ENCODE measurements at places on chromosomes 13 and 19. TPM values are rescaled to one million over a fixed set of nuclear protein-coding genes. Genes with fewer than 3 reads are reported as not detected.

DNA sequence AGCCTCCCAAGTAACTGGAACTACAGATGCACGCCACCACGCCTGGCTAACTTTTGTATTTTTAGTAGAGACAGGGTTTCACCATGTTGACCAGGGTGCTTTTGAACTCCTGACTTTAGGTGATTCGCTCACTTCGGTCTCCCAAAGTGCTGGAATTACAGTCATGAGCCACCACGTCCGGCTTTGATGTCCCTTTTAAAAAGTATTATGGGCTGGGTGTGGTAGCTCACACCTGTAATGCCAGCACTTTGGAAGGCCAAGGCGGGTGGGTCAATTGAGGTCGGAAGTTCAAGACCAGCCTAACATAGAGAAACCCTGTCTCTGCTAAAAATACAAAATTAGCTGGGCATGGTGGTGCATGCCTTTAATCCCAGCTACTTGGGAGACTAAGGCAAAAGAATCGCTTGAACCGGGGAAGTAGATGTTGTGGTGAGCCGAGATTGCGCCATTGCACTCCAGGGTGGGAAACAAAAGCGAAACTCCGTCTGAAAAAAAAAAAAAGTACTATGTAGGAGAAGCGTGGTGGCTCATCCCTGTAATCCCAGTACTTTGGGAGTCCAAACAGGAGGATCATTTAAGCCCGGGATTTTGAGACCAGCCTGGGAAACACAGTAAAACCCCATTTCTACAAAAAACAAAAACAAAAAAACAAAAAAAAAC lies 22.8 kb upstream of the ERVV-1 start:
- H3K36me3 ChIP-seq, result no peaks in the 10 kb centered on the region
- H3K4me1 ChIP-seq, result no peaks in the 10 kb centered on the region
- H3K27me3 ChIP-seq, result no peaks in the 10 kb centered on the region
- no peak overlapping the region for H3K27ac ChIP-seq
- no peak overlapping the region for H3K4me3 ChIP-seq

GRCh38 chr13:74256969-74257368 lies 122.8 kb upstream of the KLF12 start:
- no peaks in the 10 kb centered on the region for H3K36me3 ChIP-seq
- H3K27ac ChIP-seq, result no peak overlapping the region
- no peaks in the 10 kb centered on the region for H3K4me1 ChIP-seq

DNA sequence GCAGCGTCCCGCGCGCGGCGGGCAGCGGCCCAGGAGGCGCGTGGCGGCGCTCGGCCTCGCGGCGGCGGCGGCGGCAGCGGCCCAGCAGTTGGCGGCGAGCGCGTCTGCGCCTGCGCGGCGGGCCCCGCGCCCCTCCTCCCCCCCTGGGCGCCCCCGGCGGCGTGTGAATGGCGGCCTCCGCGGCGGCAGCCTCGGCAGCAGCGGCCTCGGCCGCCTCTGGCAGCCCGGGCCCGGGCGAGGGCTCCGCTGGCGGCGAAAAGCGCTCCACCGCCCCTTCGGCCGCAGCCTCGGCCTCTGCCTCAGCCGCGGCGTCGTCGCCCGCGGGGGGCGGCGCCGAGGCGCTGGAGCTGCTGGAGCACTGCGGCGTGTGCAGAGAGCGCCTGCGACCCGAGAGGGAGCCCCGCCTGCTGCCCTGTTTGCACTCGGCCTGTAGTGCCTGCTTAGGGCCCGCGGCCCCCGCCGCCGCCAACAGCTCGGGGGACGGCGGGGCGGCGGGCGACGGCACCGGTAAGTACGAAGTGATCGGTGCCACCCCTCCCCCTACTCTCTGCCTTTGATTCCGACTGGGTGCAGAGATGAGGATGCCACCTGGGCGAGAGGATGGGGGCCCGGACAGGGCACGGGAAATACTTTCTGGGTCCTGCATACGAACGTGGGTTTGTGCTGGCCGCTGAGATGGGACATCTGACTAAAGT lies 874 bp downstream of the TRIM28 start:
- H3K4me3 ChIP-seq, result peak overlapping the region; percentile 92
- H3K27me3 ChIP-seq, result no peaks in the 10 kb centered on the region
- peaks cover 32% of the 10 kb centered on the region for H3K36me3 ChIP-seq
- peaks cover 8% of the 10 kb centered on the region for H3K4me1 ChIP-seq
- DNase-seq, result no peak

DNA sequence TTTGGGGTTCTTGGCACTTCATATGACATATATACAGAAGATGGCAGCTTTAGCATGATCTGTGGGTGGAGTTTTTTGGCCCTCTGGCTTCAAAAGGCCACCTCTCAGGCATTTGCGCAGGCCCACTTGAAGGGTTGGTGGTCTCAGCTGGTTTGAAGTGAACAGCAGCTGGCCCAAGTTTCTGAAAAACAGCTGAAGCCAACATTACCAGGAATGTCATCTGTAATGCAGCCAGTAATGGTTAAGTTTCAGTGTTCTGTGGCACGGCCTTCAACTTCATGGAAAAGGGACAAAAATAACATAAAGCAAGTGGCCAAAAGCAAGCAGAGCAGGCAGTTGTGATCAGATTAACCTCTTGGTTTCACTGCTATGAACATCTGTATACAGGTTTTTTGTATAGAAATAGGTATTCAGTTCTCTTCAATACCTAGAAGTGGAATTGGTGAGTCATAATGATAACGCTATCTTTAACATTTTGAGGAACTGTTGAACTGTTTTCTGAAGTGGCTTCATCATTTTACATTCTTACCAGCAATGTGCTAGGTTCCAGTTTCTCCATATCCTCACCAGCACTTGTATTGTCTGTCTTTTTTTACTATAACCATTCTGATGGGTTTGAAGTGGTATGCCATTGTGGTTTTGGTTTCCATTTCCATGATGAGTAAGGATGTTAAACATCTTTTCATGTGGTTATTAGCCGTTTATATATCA lies 245.4 kb downstream of the SHISA2 start:
- no peaks in the 10 kb centered on the region for H3K4me1 ChIP-seq
- peak; percentile 25 for DNase-seq
- H3K4me3 ChIP-seq, result no peak overlapping the region
- no peaks in the 10 kb centered on the region for H3K27me3 ChIP-seq

DNA sequence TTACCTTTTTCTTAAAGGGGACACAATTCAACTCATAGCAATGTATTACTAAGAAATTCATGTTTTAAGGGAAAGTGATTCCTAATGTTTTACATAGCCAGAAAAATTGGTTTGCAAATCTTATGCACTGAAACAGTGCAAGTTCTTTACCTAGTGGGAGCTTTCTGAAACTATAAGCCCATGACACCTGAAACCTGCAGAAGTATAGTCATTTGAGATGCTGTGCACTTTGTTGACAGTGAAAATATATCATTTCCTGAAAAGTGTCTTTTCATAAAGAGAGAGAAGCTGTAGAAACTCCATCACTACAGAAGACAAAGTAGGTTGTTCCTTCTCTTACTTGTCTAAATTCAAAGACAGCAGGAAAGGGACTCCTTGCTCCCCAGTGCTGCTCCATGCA lies 517.1 kb downstream of the LMO7 start:
- H3K36me3 ChIP-seq, result no peaks in the 10 kb centered on the region
- H3K4me3 ChIP-seq, result no peak overlapping the region

GRCh38 chr13:32383836-32384618 lies 43.9 kb downstream of the N4BP2L1 start:
- DNase-seq, result no peak
- no peaks in the 10 kb centered on the region for H3K4me1 ChIP-seq
- no peaks in the 10 kb centered on the region for H3K27me3 ChIP-seq
- H3K4me3 ChIP-seq, result no peak overlapping the region

DNA sequence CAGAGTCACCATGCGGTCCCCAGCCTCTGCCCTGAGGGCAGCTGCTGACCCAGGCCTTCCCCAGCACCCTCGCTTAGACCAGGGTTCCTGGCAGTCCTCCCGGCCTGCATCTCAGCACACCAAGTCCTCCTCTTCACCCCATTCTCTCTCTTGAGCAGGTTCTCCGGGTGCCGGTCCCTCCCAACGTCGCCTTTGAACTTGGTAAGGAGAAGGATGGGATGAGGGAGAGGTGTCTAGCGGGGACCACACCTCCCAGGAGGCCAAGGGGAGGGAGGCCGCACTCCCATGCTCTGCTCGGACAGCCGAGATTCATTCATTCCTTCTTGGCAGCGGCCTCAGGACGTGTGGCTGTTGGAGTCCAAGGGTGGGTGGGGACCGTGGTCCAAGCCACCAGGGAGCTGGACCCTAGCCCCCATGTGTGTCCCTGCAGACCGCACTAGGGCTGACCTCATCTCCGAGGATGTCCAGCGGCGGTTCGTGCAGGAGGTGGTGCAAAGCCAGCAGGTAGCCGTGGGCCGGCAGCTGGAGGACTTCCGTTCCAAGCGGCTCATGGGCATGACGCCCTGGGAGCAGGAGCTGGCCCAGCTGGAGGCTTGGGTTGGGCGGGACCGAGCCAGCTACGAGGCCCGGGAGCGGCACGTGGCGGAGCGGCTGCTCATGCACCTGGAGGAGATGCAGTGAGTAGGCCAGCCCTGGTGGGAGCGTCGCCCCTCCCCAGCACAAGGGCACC lies 9.4 kb downstream of the ARHGEF1 start:
- no peak overlapping the region for H3K27ac ChIP-seq
- no peaks in the 10 kb centered on the region for H3K27me3 ChIP-seq
- H3K4me3 ChIP-seq, result no peak overlapping the region
- no peak for DNase-seq
- H3K36me3 ChIP-seq, result peaks cover 30% of the 10 kb centered on the region
- peaks cover 9% of the 10 kb centered on the region for H3K4me1 ChIP-seq

DNA sequence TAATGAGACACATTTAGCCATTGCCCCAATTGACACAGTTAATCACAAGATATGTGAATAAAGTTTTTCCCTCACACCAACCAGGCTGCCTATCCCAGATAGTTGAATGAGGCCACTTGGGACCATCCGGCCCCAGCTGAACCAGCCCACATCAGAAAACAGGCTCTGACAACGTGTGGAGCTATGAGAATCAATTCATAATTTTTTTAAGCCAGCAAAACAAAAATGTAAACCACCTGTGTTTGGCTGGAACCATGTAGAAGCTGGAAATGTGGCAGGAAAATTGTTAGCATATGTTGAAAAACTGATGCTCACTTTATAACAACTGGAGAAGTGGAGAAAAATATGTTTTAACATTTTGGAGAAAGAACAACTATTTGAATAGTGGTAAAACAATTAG lies 1161.3 kb downstream of the SLITRK1 start:
- H3K4me1 ChIP-seq, result no peaks in the 10 kb centered on the region
- H3K36me3 ChIP-seq, result no peaks in the 10 kb centered on the region
- H3K27ac ChIP-seq, result no peak overlapping the region
- DNase-seq, result no peak
- no peaks in the 10 kb centered on the region for H3K27me3 ChIP-seq

DNA sequence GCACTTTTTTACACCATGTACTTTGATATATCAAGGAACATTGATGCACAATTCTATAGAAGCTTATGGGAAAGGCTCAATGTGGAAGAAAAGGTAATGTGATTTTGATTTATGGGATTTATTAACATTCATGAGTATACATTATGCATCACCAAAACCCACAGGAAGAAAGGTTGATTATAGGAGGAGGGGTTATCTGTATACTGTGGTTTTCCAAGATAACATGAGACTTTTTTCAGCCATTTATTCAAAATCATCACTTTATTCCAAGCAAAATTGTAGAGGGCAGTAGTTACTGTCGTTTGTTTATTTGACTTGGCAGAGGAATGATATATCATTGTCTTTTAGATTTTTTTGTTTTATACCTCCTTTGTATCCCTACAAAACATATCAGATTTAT lies 54.9 kb downstream of the WDFY2 start:
- no peak for DNase-seq
- peaks cover 11% of the 10 kb centered on the region for H3K4me1 ChIP-seq
- H3K27me3 ChIP-seq, result no peaks in the 10 kb centered on the region
- no peak overlapping the region for H3K27ac ChIP-seq

DNA sequence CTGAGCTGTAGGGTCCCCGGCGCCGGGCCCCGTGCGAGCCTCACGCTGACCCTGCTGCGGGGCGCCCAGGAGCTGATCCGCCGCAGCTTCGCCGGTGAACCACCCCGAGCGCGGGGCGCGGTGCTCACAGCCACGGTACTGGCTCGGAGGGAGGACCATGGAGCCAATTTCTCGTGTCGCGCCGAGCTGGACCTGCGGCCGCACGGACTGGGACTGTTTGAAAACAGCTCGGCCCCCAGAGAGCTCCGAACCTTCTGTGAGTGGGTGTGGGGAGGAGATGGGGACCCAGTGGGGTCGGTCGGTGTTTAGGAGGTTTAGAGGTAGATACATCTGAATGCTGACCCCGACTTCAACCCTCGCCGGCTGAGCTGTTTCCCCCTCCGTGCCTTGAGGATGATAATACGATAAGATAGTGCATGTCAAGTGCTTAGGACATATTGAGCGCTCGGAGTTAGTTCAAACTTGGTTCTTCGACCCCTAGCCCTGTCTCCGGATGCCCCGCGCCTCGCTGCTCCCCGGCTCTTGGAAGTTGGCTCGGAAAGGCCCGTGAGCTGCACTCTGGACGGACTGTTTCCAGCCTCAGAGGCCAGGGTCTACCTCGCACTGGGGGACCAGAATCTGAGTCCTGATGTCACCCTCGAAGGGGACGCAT lies 1.9 kb downstream of the ICAM5 start:
- peak overlapping the region; percentile 77 for H3K4me3 ChIP-seq
- no peak overlapping the region for H3K27ac ChIP-seq
- no peaks in the 10 kb centered on the region for H3K36me3 ChIP-seq
- H3K27me3 ChIP-seq, result peaks cover 16% of the 10 kb centered on the region
- DNase-seq, result no peak
- H3K4me1 ChIP-seq, result peaks cover 57% of the 10 kb centered on the region

GRCh38 chr19:40519352-40520322 lies 52.8 kb downstream of the SPTBN4 start:
- H3K36me3 ChIP-seq, result no peaks in the 10 kb centered on the region
- DNase-seq, result no peak
- no peak overlapping the region for H3K27ac ChIP-seq
- no peaks in the 10 kb centered on the region for H3K4me1 ChIP-seq

DNA sequence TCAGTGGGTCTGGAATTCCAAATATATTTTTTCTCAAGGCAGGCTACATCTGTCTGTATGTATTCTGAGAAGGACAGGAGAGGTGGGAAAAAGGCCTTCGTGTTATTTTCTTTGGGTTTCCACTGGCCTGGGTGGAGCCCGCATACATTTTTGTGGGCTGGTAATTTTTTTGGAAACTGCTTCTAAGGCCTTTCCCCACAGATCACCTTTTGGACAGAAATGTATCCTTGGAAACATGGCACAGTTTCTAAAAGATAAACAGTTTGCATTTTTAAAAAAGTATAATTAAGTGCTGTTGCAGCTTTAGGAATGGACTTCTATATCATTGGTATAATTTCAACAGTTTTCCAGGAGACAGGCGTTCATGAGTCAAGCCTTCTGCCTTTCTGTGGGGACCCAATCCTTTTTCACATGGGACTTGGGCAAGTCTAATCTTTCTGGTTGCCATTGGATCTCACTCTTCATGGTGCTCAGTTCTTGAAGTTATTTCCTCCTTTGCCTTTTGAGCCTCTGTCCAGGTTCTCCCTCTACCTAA lies 8.9 kb downstream of the RFX2 start:
- no peak overlapping the region for H3K27ac ChIP-seq
- H3K4me1 ChIP-seq, result no peaks in the 10 kb centered on the region
- H3K27me3 ChIP-seq, result no peaks in the 10 kb centered on the region
- no peaks in the 10 kb centered on the region for H3K36me3 ChIP-seq
- no peak for DNase-seq

- no peaks in the 10 kb centered on the region for H3K4me1 ChIP-seq
- no peaks in the 10 kb centered on the region for H3K36me3 ChIP-seq
- no peaks in the 10 kb centered on the region for H3K27me3 ChIP-seq
- no peak overlapping the region for H3K4me3 ChIP-seq
Measured at GRCh38 chr13:48775804-48776203, 122.1 kb downstream of the CYSLTR2 start.

Gene CBLC
- polyA plus RNA-seq, result not detected

Gene IQCN
- 0.07 TPM for polyA plus RNA-seq

Gene KEAP1
- 86.5 TPM for polyA plus RNA-seq

Gene ATXN8OS
- not detected for polyA plus RNA-seq

Gene CALR3
- polyA plus RNA-seq, result 0.31 TPM

Gene B3GNT8
- polyA plus RNA-seq, result 0.58 TPM

Gene NCR1
- polyA plus RNA-seq, result not detected

Gene TMEM255B
- polyA plus RNA-seq, result not detected

Gene PALM3
- polyA plus RNA-seq, result 0.07 TPM

Gene LIM2
- not detected for polyA plus RNA-seq
